ENCODE measurements at places on chromosomes 5 and 9.

- no peak for DNase-seq
These were observed 585.2 kb upstream of the TUSC1 start for GRCh38 chr9:26263478-26263877.

GRCh38 chr5:151236888-151237287, 13.0 kb upstream of the CCDC69 start:
- no peak for DNase-seq

DNA sequence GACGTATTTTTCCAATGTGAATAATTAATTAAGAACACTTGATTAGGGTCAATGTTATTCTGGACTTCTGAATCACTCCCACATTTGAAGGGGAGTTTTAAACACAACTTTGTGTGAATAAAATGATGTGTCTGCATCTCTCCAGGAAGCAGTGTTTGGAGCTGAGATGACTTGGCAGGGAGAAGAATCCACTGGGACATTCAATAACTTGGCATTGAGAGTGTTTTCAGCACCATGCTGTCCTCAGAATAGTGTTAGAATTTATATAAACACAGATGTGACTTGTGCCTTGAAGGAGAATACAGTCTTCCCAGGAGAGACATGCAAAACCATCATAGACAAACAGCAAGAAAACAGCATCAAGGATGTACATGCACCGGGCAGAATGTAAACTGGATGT, 32.7 kb upstream of the KCNMB1 start:
- no peak for DNase-seq

GRCh38 chr5:61493973-61494372, 161.9 kb downstream of the ZSWIM6 start:
- no peak for DNase-seq

All from stimulated activated CD4-positive, alpha-beta T cell treated with anti-CD3 and anti-CD28 coated beads, Interleukin-4, amount 100 ng/mL, for 4 hours (primary cell).